Hematopoietic multipotent progenitor cell (in vitro differentiated cells): ENCODE measurements at places on chromosomes 12 and 14. TPM values are rescaled to one million over a fixed set of nuclear protein-coding genes. Genes with fewer than 3 reads are reported as not detected.

The SIX6 gene
- total RNA-seq = not detected

The TGM1 gene
- total RNA-seq = 1.1 TPM

The PARPBP gene
- 2.4 TPM for total RNA-seq

The FAM181A gene
- total RNA-seq = not detected

The DTX3 gene
- total RNA-seq = 32.9 TPM

The IAPP gene
- not detected for total RNA-seq

The GPR65 gene
- total RNA-seq = 0.27 TPM

The STAB2 gene
- total RNA-seq = not detected
